ENCODE measurements at places on chromosomes 6 and 20. TPM values are rescaled to one million over a fixed set of nuclear protein-coding genes. Genes with fewer than 3 reads are reported as not detected.
A peak's percentile ranks its signal among the peaks of the same experiment; 100 is the strongest.

DNA sequence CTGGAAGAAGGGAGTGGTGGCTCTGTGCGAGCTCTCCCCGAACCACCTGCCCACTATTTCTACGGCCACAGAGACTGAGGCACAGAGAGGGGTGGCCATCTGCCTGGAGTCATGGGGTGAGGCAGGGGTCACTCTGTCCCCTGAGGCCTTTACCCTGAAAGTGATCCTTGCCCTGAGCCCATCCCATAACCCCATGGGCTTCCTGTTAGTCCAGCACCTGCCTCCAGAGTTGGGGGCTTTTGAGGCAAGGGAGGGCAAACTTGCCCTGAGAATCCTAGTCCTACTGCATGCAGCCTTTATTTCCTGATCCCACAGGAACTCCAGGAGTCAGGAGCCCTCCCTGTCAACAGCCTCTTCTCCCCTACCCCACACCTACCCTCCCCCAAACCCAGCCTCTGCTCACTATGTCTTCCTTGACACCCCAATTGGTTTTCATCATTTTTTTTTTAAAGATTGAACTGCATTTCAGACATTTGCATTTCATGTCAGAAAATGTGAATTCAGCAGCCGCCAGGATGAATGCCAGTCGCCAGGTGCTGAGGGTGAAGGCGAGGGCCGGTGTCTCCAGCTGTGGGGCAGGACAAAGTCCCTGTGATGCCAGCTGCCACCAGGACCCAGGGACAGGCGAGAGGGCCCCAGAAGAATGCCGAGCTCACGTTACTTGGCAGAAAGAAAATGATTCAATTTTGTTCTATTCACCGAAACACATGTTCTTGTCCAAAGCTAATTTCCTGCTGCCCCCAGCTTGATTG is 47.6 kb upstream of the NNAT start:
- H3K27ac ChIP-seq = no peak overlapping the region
- H3K4me3 ChIP-seq = no peak overlapping the region
- no peaks in the 10 kb centered on the region for H3K4me1 ChIP-seq
- no peaks in the 10 kb centered on the region for H3K27me3 ChIP-seq
- no peak for DNase-seq
- no peaks in the 10 kb centered on the region for H3K36me3 ChIP-seq

- H3K27ac ChIP-seq = peak overlapping the region; percentile 69
- peak; percentile 46 for DNase-seq
- no peaks in the 10 kb centered on the region for H3K4me1 ChIP-seq
- no peaks in the 10 kb centered on the region for H3K36me3 ChIP-seq
- H3K27me3 ChIP-seq = no peaks in the 10 kb centered on the region
Measured at GRCh38 chr6:33621711-33622388, 728 bp downstream of the ITPR3 start.

GRCh38 chr20:20820104-20820503 is 107.7 kb upstream of the RALGAPA2 start:
- no peak overlapping the region for H3K4me3 ChIP-seq
- H3K27me3 ChIP-seq = no peaks in the 10 kb centered on the region
- H3K27ac ChIP-seq = no peak overlapping the region
- DNase-seq = no peak
- H3K36me3 ChIP-seq = no peaks in the 10 kb centered on the region
- H3K4me1 ChIP-seq = no peaks in the 10 kb centered on the region

- no peaks in the 10 kb centered on the region for H3K27me3 ChIP-seq
- H3K4me1 ChIP-seq = no peaks in the 10 kb centered on the region
Measured at GRCh38 chr20:42613076-42613475, 576.6 kb downstream of the PTPRT start.

- H3K27ac ChIP-seq = no peak overlapping the region
- no peaks in the 10 kb centered on the region for H3K27me3 ChIP-seq
- no peak for DNase-seq
- no peaks in the 10 kb centered on the region for H3K36me3 ChIP-seq
Measured at GRCh38 chr6:19972221-19972620, 135.1 kb downstream of the ID4 start.

DNA sequence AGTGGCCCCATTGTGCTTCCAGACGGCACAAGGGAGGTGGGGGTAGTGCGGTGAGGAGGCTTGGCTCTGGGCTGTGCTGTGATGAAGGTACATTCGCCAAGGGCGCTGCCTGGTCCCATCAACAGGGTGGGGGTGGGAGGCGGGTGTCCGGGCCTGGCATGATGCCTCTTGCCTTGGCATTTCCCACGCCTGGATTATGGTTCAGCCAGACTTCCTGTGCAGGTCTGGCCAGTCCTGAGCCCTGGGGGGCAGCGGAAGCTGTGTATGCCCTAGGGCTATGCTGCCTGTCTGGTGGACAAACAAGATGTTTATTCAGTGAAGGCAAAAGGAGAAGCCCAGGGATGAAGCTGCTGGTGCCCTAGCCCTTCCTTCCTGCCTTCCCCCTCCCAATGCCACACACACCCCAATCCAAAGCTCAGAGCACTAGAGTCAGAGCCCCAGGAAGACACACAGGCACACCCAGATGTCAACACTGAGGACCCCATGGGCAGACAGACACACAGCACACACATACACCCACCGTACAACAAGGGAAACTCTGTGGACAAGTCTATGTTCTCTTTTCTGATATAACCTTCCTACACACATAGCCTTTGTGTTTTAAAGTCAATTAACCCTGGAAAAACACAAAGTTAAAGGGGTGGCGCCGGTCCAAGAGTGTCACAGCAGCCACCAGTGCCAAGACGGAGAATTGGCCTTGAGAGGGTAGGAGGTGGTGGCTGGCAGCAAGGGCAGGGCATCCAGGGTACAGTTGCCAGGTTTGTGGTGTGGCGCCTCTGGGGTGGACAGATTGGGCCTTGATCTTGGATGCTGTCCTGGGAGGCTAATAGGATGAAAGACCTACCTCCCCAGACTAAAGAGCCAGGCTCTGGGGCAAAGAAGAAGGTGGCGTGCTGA is 54.7 kb upstream of the SAYSD1 start:
- no peaks in the 10 kb centered on the region for H3K27me3 ChIP-seq
- H3K4me1 ChIP-seq = no peaks in the 10 kb centered on the region

GRCh38 chr6:133606852-133607251 is 282.1 kb upstream of the TCF21 start:
- no peak for DNase-seq
- H3K27me3 ChIP-seq = no peaks in the 10 kb centered on the region
- H3K27ac ChIP-seq = no peak overlapping the region
- no peaks in the 10 kb centered on the region for H3K4me1 ChIP-seq
- H3K36me3 ChIP-seq = no peaks in the 10 kb centered on the region

DNA sequence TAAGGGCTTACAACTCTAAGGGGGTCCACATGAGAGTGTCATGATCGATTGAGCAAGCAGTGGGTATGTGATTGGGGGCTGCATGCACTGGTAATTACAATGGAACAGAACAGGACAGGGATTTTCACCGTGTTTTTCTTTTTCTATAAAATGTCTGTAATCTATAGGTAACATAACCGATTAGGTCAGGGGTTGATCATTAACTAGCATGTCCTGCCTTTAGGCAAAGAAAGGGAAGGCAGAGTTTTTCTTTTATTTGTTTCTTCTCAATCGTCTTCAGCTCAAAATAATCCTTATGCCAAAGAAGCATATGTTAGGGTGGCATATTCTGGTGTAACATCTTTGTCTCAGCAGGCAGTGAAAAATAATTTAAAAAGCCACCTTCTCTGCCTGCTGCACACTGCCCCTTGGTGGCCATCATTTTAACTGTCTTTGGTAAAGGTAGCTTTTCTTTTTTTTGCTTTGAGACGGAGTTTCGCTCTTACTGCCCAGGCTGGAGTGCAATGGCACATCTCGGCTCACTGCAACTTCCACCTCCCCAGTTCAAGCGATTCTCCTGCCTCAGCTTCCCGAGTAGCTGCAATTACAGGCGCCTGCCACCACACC is 9.7 kb upstream of the CEP43 start:
- no peaks in the 10 kb centered on the region for H3K27me3 ChIP-seq
- no peak for DNase-seq
- H3K27ac ChIP-seq = no peak overlapping the region
- H3K4me3 ChIP-seq = no peak overlapping the region
- H3K36me3 ChIP-seq = no peaks in the 10 kb centered on the region

GRCh38 chr6:23559587-23560343 is 566.2 kb upstream of the NRSN1 start:
- no peaks in the 10 kb centered on the region for H3K36me3 ChIP-seq
- no peak overlapping the region for H3K27ac ChIP-seq
- no peaks in the 10 kb centered on the region for H3K27me3 ChIP-seq
- no peak overlapping the region for H3K4me3 ChIP-seq
- H3K4me1 ChIP-seq = no peaks in the 10 kb centered on the region

DNA sequence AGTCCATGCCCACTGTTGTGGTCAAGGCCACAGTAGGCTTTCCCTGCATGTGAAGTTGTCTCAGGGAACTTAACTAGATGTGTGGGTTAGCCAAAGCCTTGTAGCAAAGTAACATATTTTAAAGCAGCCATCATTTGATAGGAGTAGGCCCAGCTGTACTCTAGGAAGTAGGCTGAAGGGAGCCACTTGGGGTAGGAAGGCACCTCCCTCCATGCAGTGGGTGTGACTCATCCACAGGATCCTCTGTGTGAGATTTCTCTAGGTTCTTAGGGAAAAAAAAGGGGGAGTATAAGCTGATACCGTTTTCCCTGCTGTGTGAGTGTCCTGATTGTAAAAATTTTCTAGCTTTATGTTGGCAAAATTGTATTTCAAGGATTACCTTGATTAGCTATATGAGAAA is 44.7 kb downstream of the VAPB start:
- H3K27ac ChIP-seq = no peak overlapping the region
- DNase-seq = no peak
- H3K4me3 ChIP-seq = no peak overlapping the region

DNA sequence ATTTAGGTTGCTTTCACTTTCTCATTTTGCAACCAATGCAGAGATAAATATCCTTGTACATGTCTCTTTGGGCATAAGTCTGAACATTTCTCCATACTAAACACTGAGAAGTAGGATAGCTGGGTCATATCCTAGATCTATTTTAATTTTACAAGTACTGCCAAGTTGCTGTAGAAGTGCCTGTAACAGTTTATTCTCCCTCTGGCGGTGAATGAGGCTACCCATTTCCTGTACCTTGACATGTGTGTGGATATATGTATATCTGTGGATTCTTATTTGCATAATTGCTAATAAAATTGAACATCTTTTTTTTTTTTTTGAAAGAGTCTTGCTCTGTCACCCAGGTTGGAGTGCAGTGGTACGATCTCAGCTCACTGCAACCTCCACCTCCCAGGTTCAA is 48.0 kb upstream of the PNRC1 start:
- DNase-seq = no peak
- H3K4me3 ChIP-seq = no peak overlapping the region
- H3K27ac ChIP-seq = no peak overlapping the region

- H3K36me3 ChIP-seq = no peaks in the 10 kb centered on the region
- DNase-seq = no peak
- no peak overlapping the region for H3K4me3 ChIP-seq
- H3K27ac ChIP-seq = no peak overlapping the region
Measured at GRCh38 chr6:89980353-89980752, 86.1 kb downstream of the GJA10 start.

- H3K27ac ChIP-seq = no peak overlapping the region
- no peaks in the 10 kb centered on the region for H3K4me1 ChIP-seq
- no peak overlapping the region for H3K4me3 ChIP-seq
- DNase-seq = no peak
- no peaks in the 10 kb centered on the region for H3K27me3 ChIP-seq
Measured at GRCh38 chr6:126531286-126531685, 191.4 kb downstream of the CENPW start.

GRCh38 chr6:131460614-131461000 is 112.4 kb upstream of the ARG1 start:
- H3K4me1 ChIP-seq = no peaks in the 10 kb centered on the region
- H3K27me3 ChIP-seq = no peaks in the 10 kb centered on the region
- H3K4me3 ChIP-seq = no peak overlapping the region
- no peak overlapping the region for H3K27ac ChIP-seq
- H3K36me3 ChIP-seq = no peaks in the 10 kb centered on the region
- DNase-seq = no peak

- no peaks in the 10 kb centered on the region for H3K4me1 ChIP-seq
- H3K27ac ChIP-seq = no peak overlapping the region
- no peak overlapping the region for H3K4me3 ChIP-seq
- H3K36me3 ChIP-seq = no peaks in the 10 kb centered on the region
- DNase-seq = no peak
- H3K27me3 ChIP-seq = no peaks in the 10 kb centered on the region
Measured at GRCh38 chr6:156507656-156508055, 269.5 kb upstream of the ARID1B start.

ANKEF1 gene
- total RNA-seq = 0.88 TPM

HSPA12B gene
- total RNA-seq = 46.2 TPM

SLC22A7 gene
- total RNA-seq = not detected

CRISP3 gene
- total RNA-seq = 1.7 TPM

FGD2 gene
- 10.3 TPM for total RNA-seq

DLL1 gene
- total RNA-seq = 24.3 TPM

ATP9A gene
- total RNA-seq = 15.1 TPM

SCGN gene
- total RNA-seq = 0.30 TPM

CYP24A1 gene
- not detected for total RNA-seq

FOXS1 gene
- not detected for total RNA-seq

SLC23A2 gene
- total RNA-seq = 16.1 TPM

KIF6 gene
- 1.6 TPM for total RNA-seq

PEX3 gene
- total RNA-seq = 4.1 TPM

TREML1 gene
- total RNA-seq = 8.2 TPM

SASH1 gene
- total RNA-seq = 79.9 TPM
